ENCODE measurements at places on chromosomes 7 and 10.

GRCh38 chr7:26199301-26200037, 1.1 kb downstream of the HNRNPA2B1 start:
- DNase-seq, result no peak

- DNase-seq, result no peak
Observed at GRCh38 chr7:131955679-131956078, 399.3 kb upstream of the PODXL start.

DNA sequence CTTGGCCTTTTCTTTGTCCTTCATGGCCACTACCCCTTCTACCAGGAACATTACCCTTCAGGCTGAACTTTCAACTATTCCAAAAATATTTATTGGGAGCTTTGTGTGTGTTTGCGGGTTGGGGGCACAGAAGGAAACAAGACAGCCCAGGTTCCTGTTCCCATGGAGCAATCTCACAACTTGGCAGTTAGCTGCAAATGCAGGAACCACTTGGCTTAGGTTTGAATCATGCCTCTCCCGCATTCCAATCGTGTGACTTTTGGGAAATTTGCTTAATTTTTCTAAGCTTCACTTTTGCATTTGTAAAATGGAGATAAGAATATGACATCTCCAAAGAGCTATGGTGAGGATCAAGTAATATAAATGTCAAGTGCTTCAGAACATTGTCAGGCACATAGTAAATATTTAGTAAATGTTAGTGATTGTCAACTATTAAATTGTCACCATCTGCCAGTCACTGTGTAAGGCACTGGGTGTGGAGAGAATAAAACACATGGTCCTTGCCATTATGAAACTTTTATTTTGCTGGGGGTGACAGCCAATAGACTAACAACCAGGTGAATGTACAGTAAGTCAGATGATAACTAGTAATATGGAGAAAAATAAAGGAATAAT, 277.1 kb downstream of the SNX13 start:
- DNase-seq, result no peak

GRCh38 chr10:17851611-17852010, 42.5 kb downstream of the MRC1 start:
- no peak for DNase-seq

- no peak for DNase-seq
Observed at GRCh38 chr10:106910666-106911065, 253.8 kb downstream of the SORCS1 start.

GRCh38 chr7:133436014-133436428, 183.1 kb downstream of the EXOC4 start:
- DNase-seq, result no peak

- DNase-seq, result no peak
Observed at GRCh38 chr7:92013611-92014010, 72.9 kb downstream of the AKAP9 start.

GRCh38 chr7:123198668-123199652, 809 bp downstream of the SLC13A1 start:
- no peak for DNase-seq

- DNase-seq, result no peak
Observed at GRCh38 chr10:114022766-114023597, 20.7 kb upstream of the ADRB1 start.

DNA sequence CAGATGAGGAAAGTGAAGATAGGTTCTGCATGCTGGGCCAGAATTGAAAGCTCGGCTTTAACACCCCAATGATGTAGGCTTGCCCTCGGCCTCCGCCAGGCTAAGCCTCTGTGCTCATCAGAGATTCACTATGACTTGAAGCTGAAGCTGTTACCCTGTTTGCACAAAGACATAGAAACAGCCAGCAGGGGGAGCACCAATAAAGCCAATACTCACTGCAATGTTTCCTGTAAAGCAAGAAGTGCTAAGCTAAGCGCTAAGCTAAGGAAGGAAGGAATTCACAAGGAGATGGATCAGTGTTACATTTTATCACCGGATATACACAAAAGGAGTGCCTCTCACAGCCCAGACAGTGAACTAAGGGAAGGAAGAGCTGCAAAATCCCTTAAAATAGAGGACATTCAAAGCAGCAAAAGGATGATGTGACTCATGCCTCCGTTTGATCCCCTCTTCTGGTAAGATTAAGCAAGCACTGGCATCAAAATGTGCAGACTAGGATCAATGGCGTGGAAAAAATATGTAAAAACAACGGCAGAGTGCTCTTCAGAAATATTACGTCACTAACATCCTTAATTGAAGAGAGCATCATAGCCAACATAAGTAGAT, 153.8 kb downstream of the COBL start:
- peak; percentile 51 for DNase-seq

GRCh38 chr10:34629084-34629483, 186.0 kb downstream of the PARD3 start:
- no peak for DNase-seq

DNA sequence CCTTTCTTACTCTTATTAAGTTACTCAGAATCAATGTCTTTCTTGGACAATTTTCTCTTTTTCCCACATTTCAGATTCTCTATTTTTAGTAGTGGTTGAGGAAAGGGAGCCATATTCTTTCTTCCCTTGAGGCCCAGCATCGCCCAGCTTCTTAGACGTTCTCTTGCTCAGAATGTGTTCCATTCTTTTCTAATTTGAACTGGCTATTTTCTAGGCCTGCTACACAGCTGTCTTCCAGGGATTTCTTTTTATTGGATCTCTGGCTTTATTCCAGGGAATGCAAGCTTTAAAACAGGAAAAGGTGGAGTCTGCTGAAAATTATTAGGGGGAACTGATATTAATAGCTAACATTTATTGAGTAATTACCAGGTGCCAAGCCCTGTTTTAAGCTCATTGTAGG, 58.3 kb downstream of the WIPF3 start:
- no peak for DNase-seq

GRCh38 chr7:124369310-124369709, 336.4 kb upstream of the TMEM229A start:
- DNase-seq, result no peak

DNA sequence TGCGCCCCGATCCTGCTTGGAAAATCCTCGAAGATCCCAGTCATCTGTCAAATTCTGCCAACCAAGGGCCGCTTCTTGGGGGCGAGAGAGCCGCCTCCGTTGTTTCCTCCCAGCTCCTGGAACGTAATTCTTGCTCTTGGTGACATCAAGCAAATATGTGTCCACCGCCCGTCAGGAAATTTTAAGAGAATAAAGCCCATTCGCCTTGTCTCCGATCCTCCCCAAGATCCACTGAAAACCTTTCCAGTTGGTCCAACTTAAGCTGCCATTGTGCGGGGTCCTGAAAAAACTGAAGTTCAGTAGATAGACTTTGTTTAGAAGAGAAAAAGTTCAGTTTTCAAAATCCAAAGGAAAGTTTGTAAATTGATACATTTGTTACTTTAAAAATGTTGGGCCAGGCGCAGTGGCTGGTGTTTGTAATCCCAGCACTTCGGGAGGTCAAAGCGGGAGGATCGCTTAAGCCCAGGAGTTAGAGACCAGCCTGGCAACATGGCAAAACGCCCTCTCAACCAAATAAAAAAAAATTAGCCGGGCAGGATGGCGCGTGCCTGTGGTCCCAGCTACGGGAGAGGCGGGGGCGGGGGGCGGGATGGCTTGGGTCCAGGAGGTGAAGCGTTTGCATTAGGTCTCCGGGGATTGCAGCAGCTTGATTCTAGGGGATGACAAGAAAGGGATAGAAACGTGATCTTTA, 1.0 kb upstream of the ZNF800 start:
- DNase-seq, result no peak

DNA sequence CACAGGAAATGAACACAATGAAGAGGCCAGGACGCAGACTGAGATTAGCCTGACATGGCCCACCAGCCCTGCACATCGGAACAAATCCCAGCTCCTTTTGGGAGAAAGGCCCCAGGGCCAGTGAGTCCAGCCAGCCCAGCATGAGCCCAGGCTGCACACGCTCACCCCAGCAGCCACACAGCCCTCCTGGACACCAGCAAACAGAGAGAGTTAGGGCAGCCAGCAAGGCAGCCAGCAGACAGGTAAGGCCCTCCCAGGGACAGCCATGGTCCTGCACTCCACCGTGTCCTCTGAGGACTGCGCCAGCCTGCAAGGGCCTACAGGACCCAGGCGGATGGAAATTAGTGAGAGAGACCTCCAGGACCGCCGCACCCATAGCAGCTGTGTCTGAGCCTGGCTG, 8.1 kb upstream of the GRID1 start:
- DNase-seq, result no peak

- no peak for DNase-seq
Observed at GRCh38 chr10:77313066-77313750, 324.4 kb downstream of the KCNMA1 start.

- DNase-seq, result no peak
Observed at GRCh38 chr10:32068569-32068968, 12.3 kb upstream of the KIF5B start.

DNA sequence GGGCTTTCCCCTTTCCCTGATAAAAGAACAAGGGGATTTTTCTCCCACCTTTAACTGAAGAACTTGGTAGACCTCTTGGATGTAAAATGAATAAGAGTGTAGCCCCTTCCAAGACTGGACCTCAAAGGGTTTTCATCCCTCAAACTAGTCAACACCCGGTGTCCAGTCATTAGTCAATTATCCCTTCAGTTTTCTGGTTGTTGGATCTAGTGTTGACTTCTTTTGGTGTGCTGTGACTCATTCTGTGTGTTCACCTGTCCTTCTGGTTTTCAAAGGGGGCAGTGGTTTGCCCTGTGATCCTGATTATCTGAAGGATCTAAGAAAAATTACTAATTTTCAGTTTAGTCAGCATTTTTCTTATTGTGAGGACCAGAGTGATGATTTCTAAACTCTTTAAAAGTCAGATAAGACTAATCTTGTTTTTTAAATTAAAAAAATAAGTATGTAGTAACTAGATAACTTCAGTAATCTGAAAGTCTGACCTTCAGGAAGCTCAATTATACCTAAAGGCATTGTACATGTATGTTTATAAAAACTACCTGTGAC, 583.5 kb downstream of the CNTNAP2 start:
- DNase-seq, result no peak

GRCh38 chr7:55016061-55016745, 2.6 kb upstream of the EGFR start:
- DNase-seq, result no peak

DNA sequence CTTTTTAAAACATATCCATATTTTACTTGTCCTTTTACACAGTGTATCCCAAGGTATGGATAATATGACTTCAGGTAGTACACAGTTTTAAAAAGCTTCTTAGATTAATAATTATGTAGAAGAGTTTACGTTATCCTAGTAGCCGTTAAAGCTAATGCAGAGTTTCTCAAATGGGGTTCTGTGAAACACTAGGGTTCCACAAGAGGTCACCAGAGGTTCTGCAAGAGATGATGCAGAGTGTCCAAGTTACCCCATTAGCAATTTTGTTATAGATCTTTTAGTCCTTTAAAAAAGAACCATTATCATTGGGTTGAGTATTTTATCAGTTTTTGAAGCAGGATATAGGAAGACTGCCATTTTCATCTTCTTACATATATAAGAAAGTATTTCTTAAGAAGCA, 298.9 kb upstream of the HPS1 start:
- DNase-seq, result no peak

DNA sequence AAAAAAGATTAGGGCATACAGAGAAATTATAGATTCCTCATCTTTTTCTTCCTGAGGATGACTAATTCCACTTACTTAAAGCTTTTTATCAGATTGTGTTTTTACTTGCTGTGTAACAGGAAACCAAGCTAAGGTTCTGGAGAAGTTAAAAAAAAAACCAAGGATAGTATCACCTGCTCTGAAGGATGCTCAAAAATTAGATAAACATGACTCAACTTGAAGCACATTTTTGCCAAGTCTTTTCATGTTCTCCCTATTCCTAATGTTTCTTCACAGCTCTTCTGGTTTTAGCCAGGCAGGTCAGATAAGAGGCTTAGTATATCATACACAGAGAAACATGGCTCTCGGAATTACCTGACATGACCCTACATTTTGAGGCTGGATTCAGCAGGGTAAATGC, 90.3 kb downstream of the CPEB3 start:
- DNase-seq, result no peak

DNA sequence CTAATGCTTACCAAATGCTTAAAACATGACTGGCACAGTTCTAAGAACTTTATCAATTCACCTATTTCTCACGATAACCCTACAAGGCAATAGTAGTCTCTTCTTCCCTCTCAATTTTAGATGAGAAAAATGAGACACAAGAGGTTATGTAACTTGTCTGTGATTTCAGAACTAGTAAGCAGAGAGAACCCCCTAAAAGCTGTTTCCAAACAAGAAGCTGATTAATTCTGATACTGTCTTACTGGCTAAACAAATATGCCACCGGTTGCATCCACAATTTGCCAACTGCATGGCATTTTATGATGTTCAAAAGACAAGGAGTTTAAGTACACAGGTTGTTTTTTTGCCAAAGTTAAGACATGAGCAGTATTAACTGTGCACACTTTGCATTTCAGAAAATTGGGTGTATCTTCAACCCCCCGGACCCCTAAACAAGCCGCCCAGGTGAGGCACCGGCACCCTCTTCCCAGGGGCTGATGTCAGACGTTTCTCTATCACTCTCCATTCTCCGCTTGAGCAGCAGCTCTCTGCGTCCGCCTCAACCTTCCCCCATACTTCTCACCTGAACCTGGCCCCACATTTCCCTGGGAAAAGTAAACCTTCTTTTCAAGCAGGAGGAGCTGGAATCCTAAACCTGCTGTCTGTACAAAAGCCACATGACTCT, 21.7 kb downstream of the RSU1 start:
- DNase-seq, result no peak

DNA sequence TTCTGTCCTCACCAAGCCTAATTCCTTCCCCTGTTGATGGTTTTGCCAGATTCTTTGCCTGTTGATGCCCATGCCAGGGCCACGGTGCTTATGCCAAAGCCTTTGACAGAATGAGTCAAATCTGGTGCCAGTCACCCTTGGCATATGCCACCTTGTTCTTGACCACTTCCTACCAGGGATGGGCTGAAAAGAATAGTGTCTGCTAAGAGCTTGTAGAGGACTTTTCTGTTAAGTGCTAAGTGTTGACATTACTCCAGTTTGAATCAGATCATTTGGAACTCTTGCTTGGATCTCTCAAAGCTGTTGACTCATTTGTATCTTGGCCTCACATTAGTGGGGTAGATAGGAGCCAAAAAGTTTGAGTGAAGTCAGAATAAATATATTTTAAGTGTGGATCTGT, 661.2 kb downstream of the AUTS2 start:
- no peak for DNase-seq

GRCh38 chr10:69893271-69893900, 91.7 kb downstream of the COL13A1 start:
- no peak for DNase-seq

DNA sequence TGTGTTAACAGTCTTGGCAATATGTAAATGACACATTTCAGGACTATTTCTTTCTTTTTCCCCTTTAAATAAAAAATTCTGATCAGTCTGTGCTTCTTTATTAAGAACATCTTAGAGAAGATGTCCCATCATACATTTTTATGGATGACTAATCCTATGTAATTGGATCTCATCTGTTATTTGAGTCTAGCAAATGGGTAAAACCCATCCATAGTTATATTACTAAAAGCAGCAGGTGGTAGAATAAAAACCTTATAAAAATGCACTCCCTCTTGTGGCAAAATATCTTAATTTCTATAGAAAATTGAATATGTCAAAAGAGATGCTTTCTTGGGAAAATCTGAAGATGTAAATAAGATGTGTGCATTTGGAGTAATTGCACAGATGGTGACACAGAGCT, 35.3 kb downstream of the TRRAP start:
- no peak for DNase-seq

GRCh38 chr7:66679633-66680244, 51.1 kb downstream of the KCTD7 start:
- DNase-seq, result no peak
